Stimulated activated CD8-positive, alpha-beta memory T cell treated with anti-CD3 and anti-CD28 coated beads, Interleukin-4, amount 100 ng/mL, for 4 hours (primary cell): ENCODE measurements at places on chromosomes 12 and 14.

DNA sequence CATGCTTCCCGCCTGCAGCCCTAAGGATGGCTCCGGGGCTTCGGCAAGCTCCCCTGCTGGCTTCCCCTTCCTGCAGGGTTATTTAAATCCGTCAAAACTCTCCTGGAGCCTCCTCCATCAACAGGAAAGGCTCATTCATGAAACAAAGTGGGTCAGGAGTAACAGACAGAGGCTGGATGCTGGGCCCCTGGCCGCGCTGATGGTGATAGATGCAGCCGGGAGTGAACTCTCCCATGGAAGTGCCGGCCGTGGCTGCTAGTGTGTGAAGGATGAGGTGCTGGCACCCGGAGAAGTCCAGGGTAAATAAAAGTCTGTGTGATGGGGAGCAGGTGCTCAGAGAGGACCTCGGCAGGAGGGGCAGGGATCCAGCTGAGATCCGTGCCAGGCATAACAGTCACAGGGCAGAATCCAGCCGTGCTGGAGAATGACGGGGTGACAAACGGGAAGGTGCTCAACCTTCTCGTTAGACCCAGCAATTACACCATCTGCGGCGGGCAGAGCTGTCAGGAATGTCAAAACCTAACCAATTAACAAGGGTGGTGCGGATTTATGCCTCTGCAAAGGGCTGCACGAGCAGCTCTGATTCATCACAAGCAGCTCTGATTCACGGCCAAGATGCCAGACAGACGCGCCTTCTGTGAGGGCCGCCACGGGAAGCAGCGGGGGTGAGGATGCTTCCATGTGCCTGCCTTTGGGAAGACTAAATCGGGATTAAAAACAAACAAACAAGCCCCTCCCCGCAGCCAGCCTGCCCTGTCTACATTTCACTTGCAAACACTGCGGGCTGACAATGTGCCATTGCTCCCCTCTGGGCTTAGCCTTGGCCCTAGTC is 55.6 kb downstream of the SYNE3 start:
- DNase-seq: no peak

DNA sequence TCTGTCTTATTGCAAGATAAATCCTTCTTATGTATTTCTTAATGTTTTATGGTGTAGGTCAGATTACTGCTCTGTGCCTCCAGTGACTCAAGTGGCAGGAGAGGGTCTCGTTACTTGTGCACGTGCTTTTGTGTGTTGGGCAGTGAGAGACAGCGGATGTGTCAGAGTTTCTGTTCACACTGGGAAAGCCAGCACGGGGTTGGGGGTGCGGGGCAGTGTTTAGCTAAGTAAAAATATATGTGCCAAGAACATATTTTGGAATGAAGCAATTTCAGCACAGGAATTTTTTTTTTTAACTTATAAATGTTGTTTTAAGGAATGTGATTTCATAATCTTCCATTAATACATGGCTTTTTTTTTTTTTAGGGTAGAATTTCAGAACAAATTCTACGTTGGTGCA is 4.5 kb upstream of the DNAH10 start:
- no peak for DNase-seq

DNA sequence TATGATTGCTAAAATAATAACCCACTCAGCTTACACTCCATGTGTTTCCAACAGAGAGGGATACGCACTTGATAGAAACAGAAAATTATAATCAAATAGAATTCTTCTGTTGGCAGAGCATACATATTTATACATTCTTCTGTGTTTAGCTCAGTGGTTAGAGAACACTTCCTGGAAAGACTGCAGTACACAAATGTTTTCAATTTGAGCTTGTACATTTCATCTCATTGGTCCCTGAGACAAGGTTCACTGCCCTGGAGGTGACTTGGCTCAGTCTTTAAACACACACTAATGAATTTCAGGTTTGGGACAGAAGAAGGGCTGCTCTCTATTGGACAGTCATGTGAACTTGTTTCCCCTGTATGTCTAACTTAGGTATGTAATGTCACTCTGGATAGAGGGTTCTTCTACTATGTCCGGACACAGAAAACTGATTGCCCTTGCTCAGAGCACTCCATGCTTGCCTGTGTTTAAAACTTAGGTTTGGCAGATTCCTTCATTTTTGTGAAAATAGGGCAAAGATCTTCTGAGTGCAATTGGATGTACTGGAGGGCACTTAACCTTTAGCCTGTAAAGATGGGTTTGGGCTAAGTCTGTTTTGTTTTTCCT is 22.9 kb downstream of the PROX2 start:
- DNase-seq: no peak

DNA sequence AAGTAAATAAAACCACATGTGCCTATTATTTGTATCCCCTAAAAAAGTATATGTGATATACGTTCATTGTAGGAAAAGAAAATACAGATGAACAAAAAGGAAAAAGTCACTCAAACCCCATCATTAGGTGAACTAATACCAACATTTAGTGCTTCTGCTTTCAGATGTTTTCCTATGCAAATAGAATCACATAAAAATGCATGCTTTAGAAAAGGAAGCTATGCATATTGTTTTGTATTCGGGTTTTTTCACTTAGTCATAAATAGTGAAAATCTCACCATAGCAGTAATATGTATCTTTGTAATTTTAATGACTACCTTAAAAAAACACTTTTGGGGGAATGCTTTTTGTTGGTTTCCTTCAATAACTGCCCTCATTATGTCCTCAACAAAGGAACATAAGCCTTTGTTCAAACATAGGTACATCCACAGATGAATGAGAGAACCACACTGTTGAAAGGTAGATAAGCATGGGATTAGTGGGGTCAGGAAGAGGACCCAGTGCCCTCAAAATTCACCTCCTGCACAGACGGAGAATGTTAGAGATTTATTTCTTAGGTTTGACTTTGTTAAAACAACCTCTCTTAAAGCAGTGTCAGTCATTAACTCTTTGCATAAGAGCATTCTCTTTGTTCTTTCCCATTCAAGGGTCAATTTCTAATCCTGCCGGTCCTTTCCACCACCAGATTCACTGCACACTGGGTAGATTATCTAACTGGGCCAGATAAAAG is 6.5 kb downstream of the AMDHD1 start:
- no peak for DNase-seq

GRCh38 chr12:128474916-128475315 is 207.9 kb downstream of the TMEM132C start:
- DNase-seq: no peak

- DNase-seq: no peak
These were observed 45.4 kb downstream of the ATG14 start for GRCh38 chr14:55366271-55366670.

DNA sequence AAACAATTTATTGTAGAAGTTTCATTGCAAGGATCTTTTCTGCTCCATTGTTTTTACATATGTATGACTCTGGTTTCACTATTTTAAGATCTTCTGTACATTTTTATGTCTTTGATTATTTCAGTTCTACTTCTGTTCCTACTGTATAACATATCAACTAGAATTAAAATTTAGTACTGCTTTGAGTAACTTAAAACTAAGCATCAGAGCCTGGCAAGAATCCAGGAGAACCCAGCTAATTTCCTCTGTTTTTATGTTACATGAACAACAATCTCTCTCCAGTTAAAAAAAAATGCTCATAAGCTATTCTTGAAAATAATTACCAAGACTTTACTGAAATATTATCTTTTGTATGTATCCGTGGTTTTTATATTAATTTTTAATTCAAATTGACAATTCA is 370.7 kb downstream of the TMTC2 start:
- DNase-seq: no peak

DNA sequence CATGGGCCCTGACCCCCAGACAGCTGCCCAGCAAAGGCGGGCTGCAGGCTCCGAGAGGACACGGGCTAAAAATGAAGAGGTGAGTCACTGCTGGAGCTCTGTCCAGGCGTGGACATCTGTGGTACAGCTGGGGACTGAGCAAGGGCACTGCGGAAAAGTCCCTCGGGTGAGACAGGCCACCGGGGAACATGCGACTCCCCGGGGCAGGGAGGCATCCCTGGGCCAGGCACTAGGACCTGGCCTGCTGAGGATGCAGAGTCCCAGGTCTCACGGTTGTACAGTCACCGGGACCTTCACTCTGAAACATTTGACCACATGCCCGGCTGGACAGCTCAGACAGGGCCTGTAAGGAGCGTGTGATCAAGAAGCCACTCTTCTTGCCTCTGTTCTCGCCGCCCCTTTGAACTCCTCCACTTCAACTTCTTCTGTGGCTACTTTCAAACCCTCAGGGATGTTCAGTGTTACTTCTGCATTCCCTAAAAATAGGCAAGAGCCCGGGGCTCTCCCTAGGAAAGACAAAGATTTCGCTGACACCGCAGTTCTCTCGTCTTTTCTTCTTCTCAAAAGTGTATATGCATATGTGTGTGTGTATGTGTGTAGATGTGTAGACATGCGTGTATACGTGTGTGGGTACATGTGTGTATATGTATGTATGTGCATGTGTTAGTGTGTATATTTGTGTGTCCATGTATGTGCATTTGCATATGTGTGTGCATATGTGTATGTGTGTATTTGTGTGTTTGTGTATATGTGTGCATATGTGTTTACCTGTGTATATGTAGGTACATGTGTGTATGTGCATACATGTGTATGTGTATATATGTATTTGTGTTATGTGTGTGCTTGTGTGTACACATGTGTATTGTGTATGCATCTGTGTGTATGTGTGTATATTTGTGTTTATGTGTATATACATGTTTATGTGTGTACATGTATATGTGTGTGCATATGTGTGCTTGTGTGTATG is 5.0 kb upstream of the RFLNA start:
- DNase-seq: no peak

DNA sequence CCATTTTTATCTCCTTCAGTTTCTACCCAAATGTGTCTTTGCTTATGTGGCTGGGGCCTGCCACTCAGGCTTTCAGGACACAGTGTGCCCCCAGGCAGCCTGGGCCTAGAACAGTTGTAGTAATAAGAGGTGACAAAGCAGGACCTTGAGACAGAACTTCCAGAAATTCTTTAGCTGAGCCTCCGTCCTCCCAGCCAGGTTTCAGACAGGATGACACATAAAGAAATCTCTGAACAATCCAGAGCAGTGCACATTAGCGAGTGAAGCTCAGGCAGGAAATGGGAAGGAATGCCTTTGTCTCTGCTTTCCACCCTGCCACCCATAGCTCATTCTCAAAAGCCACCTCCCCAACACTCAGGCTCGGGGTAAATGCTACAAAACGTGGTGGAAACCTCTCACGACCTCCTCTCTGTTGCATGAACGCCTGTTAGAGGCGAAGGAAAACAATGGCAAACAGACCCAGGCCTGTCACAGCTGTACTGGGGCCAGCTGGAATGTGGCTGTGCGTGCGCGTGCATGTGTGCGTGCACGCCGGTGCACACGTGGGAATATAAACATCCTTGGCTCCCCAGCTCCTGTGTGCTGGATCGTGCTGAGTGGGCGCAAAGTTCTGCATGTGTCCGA is 286.7 kb downstream of the ZFP36L1 start:
- no peak for DNase-seq

DNA sequence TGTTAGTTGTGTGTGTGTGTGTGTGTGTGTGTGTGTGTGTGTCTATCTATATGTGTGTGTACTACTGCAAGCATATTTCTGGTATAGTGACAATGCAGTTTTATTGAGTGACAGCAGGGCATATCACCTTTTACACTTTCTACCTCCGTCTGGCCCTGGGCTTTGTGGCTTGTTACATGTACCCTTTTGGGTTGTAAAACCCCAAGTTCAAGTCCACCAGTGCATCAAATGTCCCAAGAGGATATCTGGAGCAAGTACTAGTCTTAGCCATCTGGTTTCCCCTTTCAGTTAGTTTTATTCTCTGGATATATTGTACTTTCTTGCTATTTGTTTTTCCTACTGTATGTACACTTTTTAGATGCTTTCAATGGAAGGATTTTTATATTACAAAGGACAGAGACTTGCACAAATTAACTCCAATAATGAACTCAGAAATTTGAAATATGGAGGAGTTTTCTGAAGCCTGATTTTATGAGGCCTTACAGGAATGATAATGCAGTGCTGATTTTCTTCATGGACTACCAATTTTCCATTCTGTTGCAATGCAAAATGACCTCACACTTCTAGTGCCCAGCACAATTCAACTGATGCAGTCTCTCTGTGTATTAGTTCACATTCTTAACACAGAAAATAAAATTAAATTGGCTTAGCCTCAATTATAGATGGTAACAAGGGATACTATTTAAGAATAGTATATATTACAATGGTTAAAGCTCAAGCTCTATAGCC is 29.1 kb downstream of the SLC16A7 start:
- DNase-seq: no peak

- no peak for DNase-seq
These were observed 71.3 kb downstream of the PHLDA1 start for GRCh38 chr12:75960086-75960910.

DNA sequence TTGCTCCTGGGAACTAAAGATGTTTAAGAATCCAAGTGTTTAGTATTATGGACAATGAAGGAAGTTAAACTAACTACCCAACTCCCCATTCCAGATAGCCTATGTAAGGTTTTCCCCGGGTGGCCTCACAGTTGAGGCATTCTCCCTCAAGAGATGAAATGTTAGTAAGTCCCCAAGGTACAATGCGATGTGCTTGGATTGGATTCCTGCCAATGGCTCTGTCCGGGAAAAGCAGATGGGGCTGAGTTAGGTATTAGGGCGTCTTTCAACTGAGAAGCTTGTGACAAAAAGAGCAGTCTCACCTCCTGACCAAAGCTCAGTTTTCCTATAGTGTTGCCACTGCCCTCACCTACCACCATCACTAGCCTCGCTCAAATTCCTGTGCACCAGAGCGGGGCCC is 64.8 kb upstream of the E2F7 start:
- DNase-seq: no peak

GRCh38 chr14:74045522-74045921 is 26.4 kb downstream of the BBOF1 start:
- no peak for DNase-seq

DNA sequence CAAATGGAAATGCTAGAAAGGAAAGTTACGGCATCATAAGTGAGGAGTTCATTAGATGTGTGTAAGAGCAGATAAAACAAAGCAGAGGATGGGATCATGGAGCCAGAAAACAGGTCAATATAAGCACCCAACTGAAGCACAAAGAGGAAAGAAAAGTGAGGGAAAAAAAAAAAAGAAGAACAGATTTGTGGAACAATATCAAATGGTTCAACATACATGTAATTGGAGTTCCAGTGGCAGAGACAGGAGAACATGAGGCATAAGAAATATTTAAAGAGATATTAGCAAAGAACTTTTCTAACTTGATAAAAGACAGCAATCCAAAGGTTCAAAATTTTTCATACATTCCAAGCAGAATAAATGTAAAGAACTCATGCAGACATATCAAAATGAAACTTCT is 54.1 kb downstream of the SPTSSA start:
- DNase-seq: no peak

- no peak for DNase-seq
These were observed 100.7 kb downstream of the ITPR2 start for GRCh38 chr12:26732005-26732908.

- no peak for DNase-seq
These were observed 171.4 kb downstream of the CRADD start for GRCh38 chr12:93848523-93849101.

GRCh38 chr12:120677765-120678473 is 9.0 kb upstream of the MLEC start:
- no peak for DNase-seq

DNA sequence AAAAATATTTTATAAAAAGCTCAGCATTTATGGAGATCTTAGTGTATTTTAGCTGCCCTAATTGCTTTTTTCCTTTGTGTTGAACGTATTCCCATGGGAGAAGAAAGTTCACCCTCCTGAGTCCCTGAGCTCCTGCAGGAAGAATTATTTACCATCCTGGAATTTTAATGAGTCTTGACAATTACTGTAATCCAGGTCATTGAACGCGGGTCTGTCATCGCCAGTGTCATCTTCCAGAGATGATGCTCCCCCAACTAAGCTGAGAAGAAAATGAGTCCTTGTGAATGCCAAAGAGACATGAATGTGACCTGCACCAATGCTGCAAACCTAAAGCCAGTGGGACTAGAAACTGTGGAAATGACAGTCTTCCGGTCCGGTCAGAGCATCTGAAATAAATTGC is 129.5 kb downstream of the FBXL14 start:
- DNase-seq: no peak
